Heart right ventricle (tissue), 16 donors: ENCODE measurements at places on chromosomes 6 and 20.
A peak's percentile ranks its signal among the peaks of the same experiment; 100 is the strongest.

DNA sequence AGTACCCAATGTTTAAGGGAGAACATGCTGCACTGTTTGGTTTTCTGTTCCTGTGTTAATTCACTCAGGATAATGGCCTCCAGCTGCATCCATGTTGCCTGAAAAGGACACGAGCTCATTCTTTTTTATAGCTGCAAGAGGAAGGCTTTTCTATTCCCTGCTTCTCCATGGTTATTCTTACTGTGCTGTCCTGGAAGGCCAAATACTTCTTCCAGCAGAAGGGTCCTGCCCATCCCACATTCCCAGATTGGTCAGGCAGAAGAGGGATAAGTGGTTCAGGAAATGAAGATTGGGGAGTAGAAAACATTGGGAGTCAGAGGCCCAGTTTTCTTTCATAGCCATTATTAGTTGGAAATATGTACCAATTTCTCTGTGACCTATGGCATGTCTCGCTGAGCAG is 122.4 kb downstream of the TCP11 start:
- no peak for DNase-seq

DNA sequence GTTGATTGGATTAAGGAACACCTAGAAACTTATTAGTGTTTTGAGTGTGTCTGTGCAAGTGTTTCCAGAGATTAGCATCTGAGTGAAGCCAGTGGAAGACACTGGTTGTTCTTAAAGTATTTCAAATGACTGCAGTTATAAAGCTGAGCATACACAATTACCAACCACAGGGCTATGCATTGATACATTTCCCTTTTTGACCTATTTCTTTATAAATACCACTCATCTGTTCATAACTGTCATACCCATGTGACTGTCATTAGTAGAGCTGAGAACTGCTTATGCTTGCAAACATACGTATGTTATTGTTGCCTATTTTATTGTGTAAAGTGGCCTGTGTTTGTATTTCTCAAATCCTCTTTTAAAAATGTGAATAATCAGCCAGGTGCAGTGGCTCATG is 15.3 kb upstream of the ZC3H12D start:
- DNase-seq = no peak

DNA sequence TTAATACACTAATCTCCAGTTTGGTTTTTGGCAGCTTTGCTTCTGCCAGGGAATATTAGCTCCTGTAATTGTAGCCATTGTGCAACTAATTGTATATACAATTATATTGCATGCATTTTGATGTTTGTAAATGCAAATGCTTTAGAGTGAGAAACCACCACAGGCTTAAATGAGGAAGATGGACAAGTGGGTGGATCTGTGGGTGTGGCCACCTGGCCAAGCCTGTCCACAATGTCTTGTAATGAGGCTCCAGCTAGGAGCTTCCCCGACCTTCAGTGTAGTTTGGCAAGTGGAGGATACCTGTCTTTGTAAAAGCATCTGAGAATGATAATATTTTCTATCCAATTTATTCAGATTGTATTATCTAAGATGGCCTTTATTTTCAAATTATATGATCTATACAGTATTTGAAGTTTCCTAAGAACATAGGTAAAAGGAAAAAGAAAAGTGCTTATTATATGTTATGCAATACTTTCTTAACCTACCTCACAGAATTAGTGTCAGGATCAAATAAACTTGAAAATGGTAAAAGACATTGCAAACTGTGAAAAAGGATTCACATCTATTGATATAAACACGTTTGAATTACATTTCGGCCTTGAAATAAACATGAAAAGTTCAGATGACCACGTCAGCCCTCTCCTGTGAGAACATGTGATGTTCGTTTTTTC is 49.3 kb upstream of the ARID1B start:
- DNase-seq = no peak

DNA sequence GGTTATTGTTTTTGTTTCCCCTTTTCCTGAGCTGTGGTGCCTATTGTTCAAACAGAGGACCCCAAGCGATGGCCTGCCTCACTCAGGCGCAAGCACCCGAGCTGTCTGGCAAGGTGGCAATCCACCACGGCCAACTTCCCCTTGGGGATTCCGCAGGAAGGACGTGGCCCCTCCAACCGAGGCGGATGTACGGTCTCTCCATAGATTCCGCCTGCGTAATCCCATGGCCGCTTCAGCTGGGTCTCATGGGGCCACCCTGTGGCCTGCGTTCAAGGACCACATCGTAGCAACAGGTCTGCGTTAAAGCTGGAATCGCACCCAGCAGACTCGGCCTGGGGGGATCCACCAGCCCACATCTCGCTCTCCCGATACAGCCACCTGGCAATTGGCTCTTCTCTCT is 79.9 kb downstream of the CEBPB start:
- peak; percentile 55 for DNase-seq

GRCh38 chr6:31530659-31531058 is 1.9 kb downstream of the MCCD1 start:
- DNase-seq = no peak

DNA sequence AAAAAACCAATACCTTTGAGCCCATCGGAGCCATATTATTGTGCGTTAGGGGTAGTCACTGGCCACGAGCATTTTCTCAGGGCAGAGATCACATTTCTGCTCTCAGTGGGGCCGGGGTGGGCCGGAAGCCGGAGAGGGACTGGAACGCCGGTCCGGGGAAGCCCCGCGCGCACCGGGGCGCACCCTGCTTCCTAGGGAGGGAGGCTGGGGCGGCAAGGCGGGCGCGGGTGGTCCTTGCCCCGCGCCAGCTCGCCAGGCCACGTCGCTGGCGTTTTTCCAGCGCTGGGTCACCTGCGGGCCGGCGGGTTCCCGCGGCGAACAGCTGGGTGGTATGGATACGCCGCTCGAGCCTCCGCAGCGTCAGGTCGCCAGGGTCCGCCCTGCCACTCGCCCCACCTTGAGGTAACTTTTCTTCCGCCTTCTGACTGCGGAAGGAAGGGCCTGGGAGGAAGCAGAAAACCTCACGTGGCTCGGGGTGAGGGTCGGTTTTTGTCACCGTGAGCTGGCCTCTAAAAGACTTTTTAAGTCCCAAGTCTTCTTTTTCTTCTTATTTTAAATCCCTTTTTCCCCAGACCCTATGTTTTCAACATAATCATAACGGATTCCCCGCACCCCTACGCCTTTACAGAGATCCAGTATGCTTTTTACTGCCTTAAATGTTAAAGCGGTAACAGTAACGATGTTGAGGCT is 2.7 kb upstream of the EEF1A1 start:
- DNase-seq = peak; percentile 57

DNA sequence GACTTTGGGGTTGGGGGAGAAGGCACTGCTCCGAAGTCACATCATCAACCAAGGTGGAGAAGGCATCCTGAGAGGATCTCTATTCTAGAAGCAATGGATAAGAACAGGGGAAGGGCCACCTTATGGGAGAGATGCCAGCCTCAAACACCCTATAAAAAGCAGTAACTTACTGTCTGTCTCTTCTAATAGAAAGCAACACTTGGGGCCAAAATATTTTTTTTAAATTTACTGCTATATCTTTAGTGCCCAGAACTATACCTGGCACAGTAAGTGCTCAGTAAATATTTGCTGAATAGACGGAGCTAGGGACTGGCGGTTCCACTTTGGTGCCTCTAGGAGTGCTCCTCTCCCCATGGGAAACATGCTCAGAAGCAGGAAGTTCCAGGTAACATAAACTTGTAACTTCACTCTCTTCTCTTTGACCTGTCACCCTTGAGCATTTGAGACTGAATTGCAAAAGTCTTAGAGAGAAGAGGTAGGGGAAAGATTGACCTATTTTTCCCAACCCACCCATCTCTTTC is 807 bp upstream of the OTOR start:
- no peak for DNase-seq

- no peak for DNase-seq
Observed at GRCh38 chr20:60632391-60633262, 619.4 kb upstream of the CDH4 start.

- DNase-seq = no peak
Observed at GRCh38 chr6:137193256-137194070, 20.0 kb upstream of the IL22RA2 start.
